Foreskin melanocyte (primary cell): ENCODE measurements at places on chromosomes 2 and 18.

GRCh38 chr2:202237787-202238233, 587 bp downstream of the SUMO1 start:
- peak; percentile 29 for DNase-seq

GRCh38 chr2:168220965-168221819, 26.2 kb downstream of the STK39 start:
- peak; percentile 75 for DNase-seq

GRCh38 chr2:41180387-41180786, 728.5 kb upstream of the SLC8A1 start:
- no peak for DNase-seq

GRCh38 chr2:112923237-112923966, 12.4 kb downstream of the IL37 start:
- peak; percentile 63 for DNase-seq

DNA sequence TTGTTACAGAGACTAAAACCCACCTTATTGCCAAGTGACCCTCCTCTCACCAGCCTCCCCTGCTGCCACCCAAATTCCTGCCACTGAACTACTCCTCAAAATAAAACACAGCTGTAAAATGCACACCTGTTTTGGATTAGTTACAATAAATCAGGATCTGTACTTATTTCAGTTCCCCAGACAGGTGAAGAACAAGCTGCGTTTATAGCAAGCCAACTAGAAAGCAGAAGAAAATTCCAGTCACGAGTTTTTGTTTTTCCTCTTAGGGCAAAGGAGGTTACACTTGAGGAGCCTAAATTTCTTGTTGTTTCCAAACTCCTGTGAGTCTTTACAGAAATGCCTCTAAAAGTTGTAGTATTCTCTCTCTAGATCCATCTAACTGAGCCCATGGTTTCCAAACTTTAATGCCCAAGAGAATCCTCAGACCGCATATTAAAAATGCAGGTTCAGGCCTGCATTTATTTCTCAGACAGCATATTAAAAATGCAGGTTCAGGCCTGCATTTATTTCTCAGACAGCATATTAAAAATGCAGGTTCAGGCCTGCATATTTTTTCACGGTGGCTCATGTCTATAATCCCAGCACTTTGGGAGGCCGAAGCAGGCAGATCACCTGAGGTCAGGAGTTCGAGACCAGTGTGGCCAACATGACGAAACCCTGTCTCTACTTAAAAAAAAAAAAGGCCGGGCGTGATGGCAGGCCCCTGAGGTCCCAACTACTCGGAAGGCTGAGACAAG, 62.2 kb downstream of the ALPK2 start:
- no peak for DNase-seq

GRCh38 chr2:15868704-15869103, 71.6 kb upstream of the MYCN start:
- no peak for DNase-seq
